Natural killer cell (primary cell): ENCODE measurements at places on chromosomes 6 and 20.
A peak's percentile ranks its signal among the peaks of the same experiment; 100 is the strongest.

DNA sequence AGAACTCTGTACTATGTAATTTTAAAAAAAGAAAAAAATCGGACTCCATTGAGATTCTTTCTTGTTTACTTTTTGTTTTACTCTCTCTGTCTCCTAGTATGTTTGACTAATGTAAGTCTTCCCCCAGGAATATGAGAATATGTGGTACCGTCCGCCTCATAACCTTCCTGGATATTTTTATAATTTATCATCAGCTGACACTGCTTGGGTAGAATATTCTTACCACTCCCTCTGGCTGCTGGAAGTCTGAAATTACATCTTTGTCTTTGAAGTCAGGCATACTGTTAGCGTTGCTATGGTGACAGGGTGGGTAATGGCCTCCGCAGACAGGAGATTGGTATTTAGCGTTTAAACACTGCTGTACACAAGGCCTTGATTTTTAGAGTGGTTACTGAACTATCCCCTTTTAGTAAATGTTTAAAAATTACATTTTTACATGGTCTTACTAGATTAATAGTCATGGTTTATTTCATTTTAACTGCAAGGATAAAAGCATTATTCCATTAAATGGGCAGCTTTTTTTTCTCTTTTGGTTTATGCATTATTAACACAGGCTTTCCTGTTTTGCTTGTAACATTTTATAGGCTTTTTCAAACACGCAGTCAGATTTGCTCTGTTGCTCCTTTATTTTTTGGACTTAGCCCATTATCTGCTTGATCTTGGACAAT lies 176.4 kb downstream of the ARID1B start:
- DNase-seq = no peak

- no peak for DNase-seq
Measured at GRCh38 chr6:134253681-134254080, 64.2 kb downstream of the SGK1 start.

DNA sequence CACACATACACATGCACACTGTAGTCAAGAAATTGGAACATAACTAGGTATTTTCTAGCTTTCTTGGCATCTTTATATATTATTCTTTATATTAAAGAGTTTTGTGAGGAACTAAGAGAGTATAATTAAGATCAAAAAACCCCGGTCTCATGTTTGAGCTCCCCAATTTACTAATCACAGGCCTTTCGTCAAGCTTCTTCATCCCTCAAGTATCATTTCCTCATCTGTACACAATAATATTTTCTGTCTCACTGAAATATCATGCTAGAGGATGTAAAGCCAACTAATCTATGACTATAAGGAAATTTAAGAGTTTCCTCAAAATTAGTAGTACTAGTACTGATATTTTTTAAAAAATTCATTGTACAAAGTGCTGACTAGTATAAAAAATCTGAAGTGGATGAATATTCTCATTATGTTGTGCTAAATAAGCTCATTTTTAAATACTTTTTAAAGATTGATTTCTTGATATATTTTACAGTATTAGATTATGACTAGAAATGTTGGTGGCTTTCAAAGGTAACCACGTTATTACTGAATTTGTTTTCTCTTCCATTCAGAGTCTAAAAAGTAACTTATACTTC lies 28.0 kb downstream of the PEX3 start:
- no peak for DNase-seq

GRCh38 chr20:61658563-61658962 lies 406.5 kb downstream of the CDH4 start:
- DNase-seq = no peak

GRCh38 chr6:83860359-83860755 lies 868 bp downstream of the CYB5R4 start:
- no peak for DNase-seq

DNA sequence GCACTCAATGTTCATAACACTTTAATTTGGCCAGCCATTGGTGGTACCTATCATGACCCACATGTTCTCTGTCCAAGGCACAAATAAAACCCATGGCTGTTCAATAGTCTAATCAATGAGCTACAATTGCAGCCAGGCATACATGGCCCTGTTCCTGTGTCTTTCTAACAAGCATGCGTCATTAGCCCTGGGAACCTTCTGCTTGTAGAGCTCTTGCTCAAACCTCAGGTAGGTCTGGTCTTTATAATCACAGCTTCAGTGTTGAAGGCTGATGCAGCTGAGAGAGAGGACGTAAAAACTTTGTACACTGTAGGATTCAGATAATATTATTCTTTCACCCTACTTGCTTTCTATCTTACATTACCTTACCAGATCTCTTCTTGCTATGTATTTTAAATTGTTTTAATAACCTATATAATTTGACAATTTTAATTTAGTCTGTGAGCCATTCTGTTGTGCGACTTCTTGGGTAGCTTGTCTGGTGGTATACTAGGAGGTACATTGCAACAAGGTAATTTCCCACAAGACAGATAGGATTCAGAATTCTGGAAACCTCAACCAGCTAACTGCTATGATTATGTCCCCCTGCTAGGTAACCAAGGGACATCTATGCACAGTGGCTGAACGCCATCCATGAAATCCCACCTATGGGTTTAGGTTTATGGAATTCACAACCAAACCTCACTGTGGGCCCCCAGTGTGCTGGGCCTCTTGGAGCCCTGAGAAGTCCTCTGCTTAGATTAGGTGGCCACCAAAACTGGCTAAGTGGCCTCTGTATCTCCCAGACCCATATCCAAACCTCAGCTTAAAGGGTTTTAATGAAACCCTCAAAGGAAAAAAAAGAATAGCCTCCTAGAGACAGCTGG lies 55.4 kb upstream of the RIPOR2 start:
- DNase-seq = peak; percentile 50

GRCh38 chr20:57208198-57208597 lies 58.2 kb downstream of the BMP7 start:
- DNase-seq = no peak

DNA sequence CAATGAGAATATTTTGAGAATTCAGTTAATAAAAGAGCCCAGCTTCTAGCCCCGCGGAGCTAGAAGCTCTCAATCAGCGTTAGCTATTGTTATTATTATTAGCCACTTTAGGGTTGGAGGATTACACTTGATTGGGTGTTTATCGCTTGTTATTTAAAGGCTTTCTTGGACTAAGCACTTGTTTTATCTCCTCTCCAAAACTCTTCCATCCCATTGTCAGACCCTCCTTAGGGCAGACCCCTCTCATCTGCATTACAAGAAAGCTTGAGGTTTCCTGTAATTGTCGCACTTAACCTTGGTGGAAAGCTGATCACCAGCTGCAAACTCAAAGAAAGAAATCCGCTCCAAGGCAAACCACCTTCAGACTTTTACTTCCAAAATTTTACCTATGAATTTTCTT lies 4.8 kb downstream of the DPPA5 start:
- DNase-seq = no peak

GRCh38 chr20:47642118-47642517 lies 140.4 kb downstream of the NCOA3 start:
- DNase-seq = no peak

- DNase-seq = no peak
Measured at GRCh38 chr6:134247231-134247833, 70.6 kb downstream of the SGK1 start.
